T-helper 9 cell (primary cell): ENCODE measurements at places on chromosomes 5 and 9.

- no peak for DNase-seq
Observed at GRCh38 chr5:167217097-167217743, 1074.2 kb upstream of the WWC1 start.

- DNase-seq: no peak
Observed at GRCh38 chr5:42522783-42523182, 99.5 kb downstream of the GHR start.

DNA sequence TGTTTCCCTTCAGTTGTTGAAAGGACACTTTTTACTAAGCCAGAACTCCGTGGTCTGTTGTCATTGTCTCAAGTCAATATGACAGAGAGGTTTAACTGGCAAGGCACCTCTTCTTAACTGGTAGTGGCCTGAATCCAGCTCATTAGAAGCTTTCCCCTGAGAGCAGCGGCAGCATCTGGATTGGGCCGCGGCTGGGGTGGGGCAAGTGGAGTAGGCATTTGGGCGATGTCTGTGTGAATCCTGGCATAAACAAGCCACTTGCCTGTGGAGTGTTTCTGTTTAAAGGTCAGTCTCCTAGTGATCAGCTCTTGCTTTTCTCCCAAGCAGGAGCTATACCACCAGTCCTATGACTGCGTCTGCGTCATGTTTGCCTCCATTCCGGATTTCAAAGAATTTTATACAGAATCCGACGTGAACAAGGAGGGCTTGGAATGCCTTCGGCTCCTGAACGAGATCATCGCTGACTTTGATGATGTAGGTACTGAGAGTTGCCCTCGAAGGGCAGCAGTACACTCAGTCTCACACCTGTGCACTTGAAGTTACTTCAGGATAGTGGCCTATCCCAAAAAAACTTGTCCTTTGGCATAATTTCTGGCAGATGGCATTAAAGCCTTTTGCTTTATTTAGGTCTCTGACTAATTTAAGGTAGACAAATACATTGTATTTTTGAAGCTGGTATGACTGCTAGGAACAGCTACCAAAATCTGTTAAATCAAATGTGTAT lies 48.9 kb downstream of the CFAP90 start:
- no peak for DNase-seq

DNA sequence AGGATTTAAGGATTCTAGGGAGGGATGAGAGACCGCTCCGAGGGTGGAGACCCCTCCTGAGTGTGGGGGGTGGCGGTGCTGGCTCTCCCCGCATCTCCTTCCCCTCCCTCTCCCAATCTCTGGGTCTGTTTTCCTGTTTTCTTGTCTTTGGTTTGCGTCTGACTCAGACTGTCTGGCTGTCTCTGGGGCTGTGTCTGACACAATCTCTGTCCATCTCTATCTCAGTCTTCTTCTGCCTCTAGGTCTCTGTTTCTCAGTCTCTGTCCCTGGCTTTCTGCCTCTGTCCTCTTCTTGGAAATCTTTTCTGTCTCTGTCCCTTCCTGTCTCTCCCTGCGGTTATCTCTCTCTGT lies 196 bp upstream of the GRM6 start:
- no peak for DNase-seq

DNA sequence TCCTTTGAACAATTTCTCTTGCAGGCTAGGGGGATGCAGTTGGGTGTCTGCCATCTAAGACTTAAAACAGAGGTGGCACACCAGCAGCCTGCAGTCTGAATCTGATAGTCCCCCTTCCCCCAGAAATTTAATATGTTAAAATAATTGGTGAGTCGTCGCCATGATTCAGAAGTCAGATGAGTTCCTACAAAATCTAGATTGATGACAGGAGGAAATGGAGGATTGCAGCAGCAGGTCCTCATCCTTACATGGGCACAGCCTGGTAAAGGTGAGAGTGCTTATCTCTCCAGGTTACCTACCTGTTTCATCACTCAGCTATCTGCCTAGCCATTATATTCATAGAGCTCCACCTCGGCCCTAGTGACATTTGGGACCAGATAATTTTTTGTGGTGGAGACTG lies 112.3 kb downstream of the PCSK1 start:
- DNase-seq: no peak

GRCh38 chr5:157563373-157563928 lies 12.1 kb downstream of the ADAM19 start:
- DNase-seq: no peak

DNA sequence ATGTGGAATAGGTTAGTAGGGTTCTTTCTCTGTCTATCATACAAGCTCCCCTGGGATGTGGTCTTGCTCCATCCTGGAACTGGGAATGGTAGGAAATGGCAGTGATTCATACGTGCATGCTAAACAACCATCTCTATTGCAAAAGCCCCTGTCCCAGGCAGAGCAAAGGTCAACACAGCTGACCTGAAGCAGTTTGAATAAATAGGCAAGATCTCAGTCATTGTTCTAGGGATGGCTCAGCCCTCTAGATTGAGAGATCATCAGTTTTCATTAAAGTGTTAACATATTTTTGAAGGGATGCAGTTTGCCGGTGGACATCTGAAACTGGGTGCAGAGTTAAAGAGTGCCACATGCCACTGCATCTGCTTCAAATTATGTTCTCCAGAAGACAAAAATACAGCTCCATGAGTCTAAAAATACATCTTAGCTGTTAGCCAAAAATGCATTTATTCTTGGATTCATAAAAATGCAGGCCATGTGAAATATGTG lies 224.1 kb downstream of the ESM1 start:
- DNase-seq: no peak

DNA sequence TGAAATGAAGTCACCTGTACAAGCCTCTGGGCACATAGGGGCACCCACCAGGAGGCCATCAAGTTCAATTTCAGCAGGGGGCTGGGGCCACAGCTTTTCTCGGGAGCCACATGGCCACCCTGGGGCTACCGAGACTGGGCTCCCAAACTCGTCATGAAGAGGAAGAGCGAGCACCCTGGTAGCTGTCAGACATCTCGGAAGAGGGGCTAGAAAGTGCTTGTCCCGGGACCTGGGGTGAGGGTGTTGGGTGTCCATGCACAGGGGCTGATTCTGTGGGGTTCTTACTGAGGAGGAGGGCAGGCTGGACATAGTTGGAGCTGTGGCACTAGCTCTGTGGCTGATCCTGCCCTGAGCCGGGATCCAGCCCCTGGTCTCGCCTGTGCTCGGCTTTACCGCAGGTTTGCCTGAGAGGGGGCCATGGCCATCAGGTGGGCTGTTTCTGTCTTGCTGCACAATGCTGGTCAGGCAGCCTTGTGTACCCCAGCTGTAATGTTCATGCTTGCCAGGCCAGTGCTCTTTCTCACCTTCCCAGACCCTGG lies 70.3 kb downstream of the PHF2 start:
- DNase-seq: no peak

GRCh38 chr9:18067548-18068120 lies 406.3 kb upstream of the ADAMTSL1 start:
- DNase-seq: no peak

- DNase-seq: no peak
Observed at GRCh38 chr5:2164586-2164985, 281.9 kb upstream of the IRX4 start.

GRCh38 chr5:4511996-4512656 lies 628.0 kb upstream of the ADAMTS16 start:
- DNase-seq: no peak

DNA sequence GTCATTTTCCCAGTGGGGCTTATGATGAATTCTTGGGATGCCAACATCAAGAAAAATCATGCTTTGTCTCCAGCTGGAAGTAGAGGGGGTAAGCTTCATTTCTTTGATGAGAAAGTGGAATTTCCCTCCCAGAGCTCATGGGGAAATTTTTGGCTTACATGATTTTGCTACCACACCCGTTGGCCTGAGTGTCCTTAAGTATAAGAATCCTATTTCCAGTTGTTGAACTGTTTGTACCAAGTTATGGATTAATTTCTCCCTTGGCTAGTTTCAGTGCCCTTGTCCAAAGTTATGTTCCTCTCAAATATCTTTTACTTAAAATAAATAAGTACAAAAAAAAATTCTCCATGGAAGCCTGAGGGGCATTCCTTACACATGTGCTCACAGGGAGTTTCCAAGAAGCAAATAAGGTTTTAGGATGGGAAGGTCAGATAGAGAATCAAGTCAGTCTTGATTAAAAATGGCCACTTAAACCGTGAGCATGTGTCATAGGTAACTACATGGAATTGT lies 82.3 kb downstream of the PTCD2 start:
- no peak for DNase-seq

DNA sequence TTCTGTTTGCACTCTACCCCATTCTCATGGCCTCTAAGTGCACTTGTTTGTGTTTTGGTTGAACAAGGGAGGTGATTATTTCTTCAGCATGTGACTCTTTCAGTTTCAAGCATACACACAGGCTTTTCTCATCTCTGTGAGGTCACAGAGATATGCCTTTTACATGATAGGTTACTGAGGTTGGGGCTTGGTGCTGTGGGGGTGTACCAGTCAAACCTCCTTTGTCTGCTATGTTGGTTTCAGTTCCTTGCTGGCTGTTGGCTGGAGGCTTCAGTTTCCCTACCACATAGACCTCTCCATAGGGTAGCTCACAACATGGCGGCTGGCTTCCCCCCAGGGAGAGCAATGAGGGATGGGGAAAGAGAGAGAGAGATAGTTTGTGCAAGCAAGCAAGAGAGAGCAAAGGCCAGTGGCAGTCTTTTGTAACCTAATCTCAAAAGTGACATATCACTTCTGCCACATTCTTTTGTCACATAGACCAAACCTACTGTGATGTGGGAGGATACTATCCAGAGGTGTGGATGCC lies 96.7 kb upstream of the SEMA6A start:
- DNase-seq: no peak

DNA sequence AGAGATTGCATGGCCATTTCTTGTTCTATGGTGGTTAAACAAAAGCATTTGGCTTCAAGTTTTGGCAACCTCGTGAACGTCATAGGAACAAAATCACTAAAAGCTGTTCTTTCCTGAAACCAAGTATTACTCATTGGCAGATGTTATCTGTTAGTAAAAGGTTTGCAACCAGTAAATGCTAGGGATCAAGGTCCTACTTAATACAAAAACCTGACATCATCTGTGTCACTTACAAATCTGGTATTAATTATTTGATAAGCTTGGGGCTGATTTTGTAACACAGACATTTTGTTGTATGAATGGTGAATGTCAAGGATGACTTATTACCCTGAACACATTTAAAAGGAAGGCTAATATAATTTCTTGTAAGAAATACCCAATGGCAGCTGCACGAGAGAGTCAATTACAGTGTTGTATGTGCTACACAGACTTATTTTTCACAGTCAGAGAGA lies 486.4 kb upstream of the ZNF608 start:
- no peak for DNase-seq

GRCh38 chr5:155727512-155728145 lies 599.3 kb upstream of the SGCD start:
- DNase-seq: no peak

DNA sequence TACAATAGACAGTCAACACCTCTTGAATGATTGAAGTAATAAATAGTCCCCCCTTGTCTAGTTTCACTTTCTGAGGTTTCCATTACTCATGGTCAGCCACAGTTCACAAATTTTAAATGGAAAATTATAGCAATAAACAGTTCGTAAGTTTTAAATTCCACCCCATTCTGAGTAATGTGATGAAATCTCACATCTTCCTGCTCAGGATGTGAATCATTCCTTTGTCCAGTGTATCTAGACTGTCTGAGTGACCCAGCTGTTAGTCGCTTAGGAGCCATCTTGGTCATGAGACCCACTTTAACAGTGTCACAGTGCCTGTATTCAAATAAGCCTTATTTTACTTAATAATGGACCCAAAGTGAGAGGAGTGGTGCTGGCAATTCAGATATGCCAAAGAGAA lies 311.6 kb upstream of the PRR16 start:
- DNase-seq: no peak

GRCh38 chr9:129006328-129007034 lies 21.6 kb downstream of the SH3GLB2 start:
- DNase-seq: peak; percentile 18

DNA sequence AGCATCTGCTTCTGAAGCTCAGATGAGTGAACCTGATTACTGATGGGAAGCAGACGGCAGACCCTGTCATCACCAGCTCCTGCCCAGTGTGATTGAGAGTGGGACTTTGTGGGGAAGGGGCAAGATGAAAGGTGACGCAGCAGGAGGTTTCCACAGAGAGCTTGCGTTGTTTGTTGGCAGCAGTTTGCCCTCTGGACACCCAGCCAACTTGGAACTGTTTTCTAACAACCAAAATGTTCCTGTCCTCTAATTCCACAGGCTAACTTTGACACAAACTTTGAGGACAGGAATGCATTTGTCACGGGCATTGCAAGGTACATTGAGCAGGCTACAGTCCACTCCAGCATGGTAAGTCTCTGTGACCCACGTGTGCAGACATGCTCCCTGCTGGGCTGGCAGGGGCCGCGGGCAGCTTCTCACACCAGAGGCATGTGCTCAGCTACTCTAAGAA lies 20.9 kb downstream of the CYFIP2 start:
- no peak for DNase-seq

- no peak for DNase-seq
Observed at GRCh38 chr5:96051401-96051830, 89.8 kb upstream of the ELL2 start.

GRCh38 chr5:80238778-80239679 lies 16.8 kb downstream of the SERINC5 start:
- peak; percentile 28 for DNase-seq
